Substantia nigra (tissue), 51 donors: ENCODE measurements at places on chromosomes 7 and 10.

DNA sequence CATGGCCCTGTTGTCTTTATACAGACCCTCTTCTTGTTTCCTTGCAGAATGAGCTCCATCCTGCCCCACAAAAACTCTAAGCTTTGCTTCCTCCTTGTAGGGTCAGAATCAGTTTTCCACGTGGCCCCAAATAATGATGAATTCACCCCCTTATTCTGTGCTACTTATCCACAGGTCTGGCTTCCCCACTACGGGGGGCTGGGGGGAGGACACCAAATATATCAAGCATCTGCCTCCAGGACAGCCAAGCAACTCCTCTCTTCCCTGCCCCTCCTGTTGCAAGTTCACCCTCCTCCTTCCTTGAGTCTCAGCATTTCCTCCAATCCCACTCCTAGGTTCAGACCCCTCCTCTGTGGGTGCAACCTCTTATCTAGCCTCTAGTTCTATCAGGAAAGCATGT, 743.3 kb downstream of the GRID1 start:
- no peak for DNase-seq

- DNase-seq = no peak
Measured at GRCh38 chr7:11009631-11010030, 36.0 kb downstream of the PHF14 start.

DNA sequence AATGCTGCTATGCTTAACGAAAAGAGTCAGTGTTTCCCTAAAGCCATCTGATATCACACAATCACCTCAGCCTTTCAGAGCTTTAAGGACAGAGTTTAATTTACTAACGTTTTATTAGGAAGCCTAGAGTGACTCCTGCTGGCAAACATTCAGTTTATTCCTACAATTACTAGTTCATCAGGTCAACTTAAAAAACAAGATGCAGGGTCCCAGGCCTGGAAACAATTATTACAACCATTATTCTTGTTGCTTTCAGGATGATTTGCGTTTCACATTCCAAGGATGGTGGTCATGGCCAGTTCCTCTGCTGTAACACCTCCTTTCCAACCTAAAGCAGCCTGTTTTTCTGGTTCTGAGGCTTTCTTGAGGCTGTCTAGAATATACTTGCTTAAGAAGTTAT, 1.5 kb upstream of the FAM53B start:
- no peak for DNase-seq

DNA sequence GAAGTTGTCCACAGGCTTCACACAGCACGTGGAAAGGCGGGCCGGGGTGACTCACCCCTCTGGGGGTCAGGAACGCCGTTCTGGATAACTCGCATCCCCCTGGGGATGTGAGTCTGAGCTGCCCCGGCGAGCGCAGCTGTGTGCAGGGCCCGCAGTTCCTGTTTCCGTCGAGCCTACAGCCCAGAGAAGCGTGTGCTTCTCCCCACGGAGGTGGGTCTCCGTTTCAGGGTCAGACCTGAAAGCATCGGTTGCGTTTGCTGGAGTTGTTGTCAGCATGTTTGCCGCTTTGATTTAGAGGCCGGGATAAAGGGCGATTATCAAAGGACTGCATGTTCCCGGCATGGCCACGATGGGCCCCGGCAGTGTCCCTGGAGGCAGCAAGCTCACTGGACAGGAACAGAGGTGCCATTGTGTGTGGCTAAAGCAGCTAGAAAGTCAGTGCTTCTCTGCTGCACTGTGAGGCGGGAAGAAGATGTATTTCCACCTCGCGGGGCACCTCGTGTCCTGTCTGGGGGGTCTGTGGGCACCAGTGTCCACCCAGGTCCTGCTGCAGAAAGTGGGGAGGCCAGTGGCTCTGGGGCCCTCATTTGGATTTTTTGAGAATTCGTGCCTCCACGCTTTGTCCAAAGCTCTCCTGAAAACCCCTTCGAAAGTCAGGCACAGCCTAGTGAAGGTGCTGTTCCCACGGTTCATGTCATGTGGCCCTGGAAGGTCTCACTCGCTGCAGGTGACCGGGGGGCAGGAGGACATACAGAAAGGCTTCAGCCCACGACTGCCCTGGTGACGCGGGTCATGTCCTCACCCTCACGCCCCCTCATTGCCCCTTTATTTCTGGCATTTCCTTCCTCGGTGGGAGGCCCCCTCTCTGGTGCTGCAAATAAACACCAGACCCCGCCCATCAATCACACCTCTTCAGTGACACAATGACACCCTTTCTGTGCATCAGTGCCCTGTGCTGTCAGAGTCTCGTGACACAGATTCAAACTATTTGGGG, 27.4 kb upstream of the GDI2 start:
- DNase-seq = peak; percentile 34

DNA sequence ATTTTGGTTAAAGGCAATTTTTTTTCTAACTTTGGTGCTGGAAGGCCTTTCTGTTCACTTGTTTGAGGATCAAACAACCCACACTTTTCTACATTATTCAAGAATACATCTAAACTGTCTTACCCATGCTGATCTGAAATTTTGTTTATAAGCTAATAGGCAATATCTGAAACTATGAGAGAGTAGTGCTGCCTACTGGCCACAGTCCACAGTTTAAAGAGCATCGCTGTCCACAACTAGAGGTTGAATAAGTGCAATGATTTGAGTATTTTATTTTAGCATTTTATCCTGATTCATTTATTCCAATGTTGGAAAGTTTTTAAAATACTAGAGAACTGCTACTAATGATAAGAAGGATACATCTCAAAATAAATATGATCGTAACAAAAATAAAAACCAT, 306.9 kb downstream of the ELMO1 start:
- DNase-seq = no peak

DNA sequence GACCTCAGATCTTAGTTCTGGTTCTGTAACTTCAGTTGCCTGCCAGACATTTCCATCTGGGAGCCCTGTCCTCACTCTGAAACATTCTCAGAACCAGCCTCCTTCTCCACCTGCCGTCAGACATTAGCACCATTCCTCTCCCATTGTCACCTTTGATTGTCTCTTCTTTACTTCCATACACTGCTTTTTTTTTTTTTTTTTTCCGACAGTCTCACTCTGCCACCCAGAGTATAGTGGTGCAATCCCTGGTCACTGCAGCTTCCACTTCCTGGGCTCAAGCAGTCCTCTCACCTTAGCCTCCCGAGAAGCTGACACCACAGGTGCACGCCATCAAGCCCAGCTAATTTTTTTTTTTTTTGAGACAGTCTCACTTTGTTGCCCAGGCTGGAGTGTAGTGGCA, 21.1 kb upstream of the HIPK2 start:
- no peak for DNase-seq

- no peak for DNase-seq
Measured at GRCh38 chr10:114064151-114065048, 20.7 kb downstream of the ADRB1 start.

GRCh38 chr7:27652518-27652917, 10.2 kb downstream of the HIBADH start:
- no peak for DNase-seq

DNA sequence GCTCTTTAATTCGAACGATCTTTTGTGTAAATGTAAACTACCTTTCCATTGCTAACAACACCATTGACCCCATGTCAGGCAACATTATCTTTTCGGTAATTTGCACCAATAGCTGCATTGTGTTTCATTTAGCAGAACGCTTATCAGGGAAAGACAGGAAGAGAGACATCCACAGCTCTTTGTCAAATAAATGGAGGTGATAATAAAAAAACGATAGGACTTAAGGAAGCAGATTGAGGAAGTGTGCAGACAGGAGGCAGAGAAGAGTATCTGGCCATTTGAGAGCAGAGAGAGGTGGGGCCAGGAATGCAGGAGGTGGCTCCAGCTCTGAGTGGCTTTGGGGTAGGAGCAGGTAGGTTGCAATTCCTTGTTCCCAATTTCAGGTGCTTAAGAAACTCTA, 37.5 kb upstream of the ADARB2 start:
- DNase-seq = no peak

- DNase-seq = no peak
Measured at GRCh38 chr10:24390146-24390700, 181.3 kb downstream of the KIAA1217 start.

GRCh38 chr7:114766041-114766356, 155.9 kb upstream of the MDFIC start:
- no peak for DNase-seq

- DNase-seq = no peak
Measured at GRCh38 chr10:24826009-24826408, 102.3 kb upstream of the ARHGAP21 start.
